ENCODE measurements at places on chromosomes 2 and 18.

GRCh38 chr2:191128172-191128910 is 22.5 kb downstream of the STAT4 start:
- DNase-seq, result no peak

GRCh38 chr2:60028849-60029565 is 524.4 kb downstream of the BCL11A start:
- no peak for DNase-seq

DNA sequence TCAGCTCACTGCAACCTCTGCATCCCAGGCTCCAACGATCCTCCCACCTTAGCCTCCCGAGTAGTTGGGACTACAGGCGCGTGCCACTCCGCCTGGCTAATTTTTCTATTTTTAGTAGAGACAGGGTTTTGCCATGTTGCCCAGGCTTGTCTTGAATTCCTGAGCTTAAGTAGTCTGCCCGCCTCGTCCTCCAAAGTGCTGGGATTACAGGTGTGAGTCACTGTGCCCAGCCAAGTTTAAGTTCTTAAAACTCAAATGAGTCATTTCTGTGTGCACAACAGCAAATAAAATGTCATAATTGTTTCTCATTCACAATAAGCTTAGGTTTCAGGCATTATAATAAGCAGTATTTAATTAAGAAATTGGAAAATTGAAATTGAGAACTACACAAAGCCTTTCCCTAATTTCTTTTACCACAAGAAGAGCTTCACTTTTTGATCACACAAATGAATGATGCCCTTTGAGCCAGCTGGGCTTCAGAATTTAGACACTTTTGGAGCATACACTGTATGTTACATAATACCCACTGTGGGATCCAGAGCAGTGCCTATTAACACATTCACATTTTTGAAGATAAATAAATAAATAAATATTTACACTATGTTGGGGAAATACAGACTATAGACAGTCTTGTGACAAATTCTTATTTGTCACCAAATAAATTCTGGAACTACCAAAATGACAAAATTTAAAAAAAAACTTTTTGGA is 8.6 kb upstream of the ME2 start:
- no peak for DNase-seq

- DNase-seq, result no peak
Measured at GRCh38 chr2:150939087-150939486, 322.6 kb downstream of the RBM43 start.

- DNase-seq, result no peak
Measured at GRCh38 chr2:17190527-17190926, 327.7 kb downstream of the RAD51AP2 start.

DNA sequence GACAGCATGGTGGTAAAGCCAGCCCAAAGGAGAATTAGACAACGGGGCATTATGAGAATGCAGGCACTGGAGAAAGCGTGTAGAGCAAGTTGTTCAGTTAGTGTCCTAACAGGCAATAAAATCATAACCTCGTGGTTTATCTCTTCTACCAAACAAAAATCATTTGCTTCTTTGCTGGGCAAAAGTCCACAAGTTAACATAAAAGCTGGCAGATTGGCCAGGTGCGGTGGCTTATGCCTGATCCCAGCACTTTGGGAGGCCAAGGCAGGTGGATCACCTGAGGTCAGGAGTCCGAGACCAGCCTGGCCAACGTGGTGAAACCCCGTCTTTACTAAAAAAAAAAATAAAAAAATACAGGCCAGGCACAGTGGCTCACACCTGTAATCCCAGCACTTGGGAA is 364.1 kb downstream of the SETBP1 start:
- no peak for DNase-seq

DNA sequence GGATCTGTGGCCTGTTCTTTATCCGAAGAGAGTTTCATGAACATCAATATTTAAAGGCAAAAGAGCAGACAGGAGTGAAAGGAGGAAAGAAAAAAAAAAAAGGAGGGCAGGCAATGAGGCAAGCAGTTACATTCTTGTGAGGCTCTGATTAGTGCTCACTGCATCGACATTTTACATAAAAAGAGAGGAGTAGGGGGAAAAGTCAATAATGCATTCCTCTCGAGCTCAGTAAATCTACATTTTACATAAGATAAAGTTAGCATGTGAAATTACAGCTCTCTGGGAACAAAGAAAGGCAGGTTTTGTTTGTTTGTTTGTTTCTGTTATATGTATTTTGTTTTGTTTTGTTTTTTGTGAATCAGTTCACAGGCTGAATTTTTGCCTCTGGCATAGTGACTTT is 187.1 kb upstream of the ARL4C start:
- no peak for DNase-seq

Data from NCI-H2171 treated with DMSO at 0.1 percent for 48 hours (cell line).